ENCODE measurements at places on chromosomes 5 and 9.
A peak's percentile ranks its signal among the peaks of the same experiment; 100 is the strongest.

- no peak for DNase-seq
Measured at GRCh38 chr9:106670418-106670817, 192.5 kb upstream of the ZNF462 start.

GRCh38 chr9:24793787-24794186 lies 248.1 kb upstream of the IZUMO3 start:
- no peak for DNase-seq

- no peak for DNase-seq
Measured at GRCh38 chr5:15008476-15008875, 136.9 kb upstream of the ANKH start.

- no peak for DNase-seq
Measured at GRCh38 chr9:7228726-7229125, 471.0 kb downstream of the KDM4C start.

GRCh38 chr9:121655231-121655755 lies 3.9 kb downstream of the DAB2IP start:
- DNase-seq: no peak

DNA sequence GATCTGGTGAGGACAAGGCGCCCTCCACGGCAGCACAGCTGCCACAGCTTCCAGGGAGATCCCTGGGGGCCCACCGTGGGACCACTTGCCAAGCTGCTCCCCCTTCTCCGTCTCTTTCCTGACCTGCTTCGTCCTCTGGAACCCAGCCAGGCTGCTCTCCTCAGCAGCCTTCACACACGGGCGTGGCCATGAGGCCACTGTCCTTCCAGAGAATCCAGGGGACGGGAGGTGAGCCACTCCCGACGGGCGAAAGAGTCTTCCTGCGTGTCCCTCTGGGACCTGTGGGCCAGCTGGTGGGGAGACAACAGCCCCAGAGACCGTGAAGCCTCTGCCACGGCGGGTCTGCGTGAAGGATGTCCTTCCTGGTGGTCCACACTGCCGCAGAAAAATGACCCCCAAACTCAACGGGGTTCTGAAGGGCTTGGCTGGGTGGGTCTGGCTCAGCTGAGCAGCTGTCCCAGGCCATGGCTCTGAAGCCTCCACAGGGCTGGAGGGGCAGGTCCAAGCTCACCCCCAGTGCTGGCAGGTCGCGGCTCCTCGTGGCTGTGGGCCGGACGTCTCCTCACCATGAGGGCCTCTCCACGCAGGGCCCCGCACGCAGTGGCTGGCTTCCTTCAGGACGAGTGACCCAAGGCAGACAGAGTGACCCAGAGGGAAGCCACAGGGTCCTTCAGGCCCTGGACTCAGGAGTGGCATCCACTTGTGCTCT lies 47.4 kb upstream of the NKD2 start:
- no peak for DNase-seq

- DNase-seq: peak; percentile 38
Measured at GRCh38 chr5:10987925-10988504, 227.0 kb upstream of the DAP start.

DNA sequence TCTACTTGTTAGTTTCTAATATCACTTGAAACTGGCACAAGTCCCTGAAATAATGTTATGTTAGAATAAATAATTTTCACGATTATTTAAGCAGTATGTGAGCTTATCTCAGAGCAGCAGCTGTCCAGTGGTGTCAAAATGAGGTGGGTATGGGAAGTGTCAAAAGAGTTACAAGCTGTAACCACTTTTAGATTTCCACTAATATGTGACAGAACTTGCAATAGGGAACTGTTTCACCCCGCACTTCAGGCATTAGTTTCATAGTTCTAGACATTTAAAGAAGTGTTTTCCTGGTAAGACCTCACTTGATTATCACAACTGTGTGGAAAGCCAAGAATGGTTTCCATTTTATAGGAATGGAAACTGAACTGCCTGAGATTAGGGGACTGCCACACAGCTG lies 2.9 kb upstream of the ISCA1 start:
- no peak for DNase-seq

DNA sequence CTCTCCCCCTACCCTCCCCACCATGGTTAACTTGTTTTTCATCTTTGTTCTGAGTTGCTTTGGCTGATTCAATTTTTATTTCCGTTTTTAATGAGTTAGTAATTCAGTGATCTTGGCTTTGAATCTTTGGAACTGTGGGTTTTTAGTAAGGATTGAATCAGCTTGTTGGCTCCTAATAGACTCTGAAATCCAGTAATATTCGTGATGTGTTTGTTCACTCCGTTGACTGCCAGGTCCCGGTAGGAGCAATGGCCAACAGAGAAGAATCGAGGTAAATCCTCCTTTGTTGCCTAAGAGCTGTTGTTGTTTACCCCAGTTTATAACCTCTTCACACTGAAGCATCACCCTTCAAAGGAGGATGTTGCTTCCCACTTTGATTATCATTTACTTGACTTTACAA lies 92.7 kb downstream of the PCSK1 start:
- DNase-seq: no peak

DNA sequence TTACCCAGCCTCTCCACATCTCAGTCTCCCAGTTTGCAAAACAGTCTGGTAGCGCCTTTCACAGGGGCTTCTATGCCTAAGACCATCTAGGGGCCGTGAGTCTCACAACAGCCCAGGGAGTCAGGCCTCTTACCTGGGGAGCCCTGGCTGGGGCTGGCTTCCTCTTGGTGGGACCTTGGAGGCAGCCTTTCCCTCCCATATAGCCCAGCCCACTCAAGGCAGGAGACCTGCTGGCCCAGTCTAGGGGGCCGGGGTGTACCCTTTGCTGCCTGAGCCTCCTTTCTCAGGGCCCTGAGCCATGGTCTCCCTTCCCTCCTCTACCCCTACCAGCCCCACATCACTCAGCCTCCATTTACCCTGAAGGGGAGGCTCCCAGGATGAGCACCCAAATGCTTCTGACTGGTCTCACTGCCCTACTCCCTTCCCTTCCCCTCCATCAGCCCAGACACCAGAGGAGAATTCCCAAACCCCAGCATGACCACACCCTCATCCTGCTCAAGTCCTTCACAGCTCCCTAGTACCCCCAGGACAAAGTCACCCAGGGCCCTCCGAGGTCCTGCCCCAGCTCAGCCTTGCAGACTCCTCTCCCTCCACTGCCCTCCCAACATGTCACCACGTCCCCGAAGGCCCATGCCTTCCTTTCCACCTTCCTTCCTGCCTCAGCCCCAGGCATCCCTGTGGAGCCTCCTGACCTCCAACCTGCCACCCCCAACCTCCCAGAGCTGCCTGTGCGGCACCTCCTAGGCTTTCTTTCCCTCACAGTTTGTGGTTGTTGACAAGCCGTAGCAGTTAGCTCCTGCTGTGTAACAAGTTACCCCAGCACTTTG lies 55.3 kb downstream of the BARX1 start:
- no peak for DNase-seq

DNA sequence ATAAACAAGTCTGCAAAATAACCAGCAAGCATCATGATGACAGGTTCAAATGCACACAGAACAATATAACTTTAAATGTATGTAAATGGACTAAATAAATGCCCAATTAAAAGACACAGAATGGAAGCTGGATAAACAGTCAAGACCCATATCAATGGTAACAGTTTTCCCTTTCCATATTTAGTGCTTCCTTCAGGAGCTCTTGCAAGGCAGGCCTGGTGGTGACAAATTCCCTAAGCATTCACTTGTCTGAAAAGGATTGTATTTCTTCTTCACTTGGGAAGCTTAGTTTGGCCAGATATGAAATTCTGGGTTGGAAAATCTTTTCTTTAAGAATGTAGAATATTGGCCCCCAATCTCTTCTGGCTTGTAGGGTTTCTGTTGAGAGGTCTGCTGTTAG lies 120.2 kb upstream of the RASA1 start:
- no peak for DNase-seq

DNA sequence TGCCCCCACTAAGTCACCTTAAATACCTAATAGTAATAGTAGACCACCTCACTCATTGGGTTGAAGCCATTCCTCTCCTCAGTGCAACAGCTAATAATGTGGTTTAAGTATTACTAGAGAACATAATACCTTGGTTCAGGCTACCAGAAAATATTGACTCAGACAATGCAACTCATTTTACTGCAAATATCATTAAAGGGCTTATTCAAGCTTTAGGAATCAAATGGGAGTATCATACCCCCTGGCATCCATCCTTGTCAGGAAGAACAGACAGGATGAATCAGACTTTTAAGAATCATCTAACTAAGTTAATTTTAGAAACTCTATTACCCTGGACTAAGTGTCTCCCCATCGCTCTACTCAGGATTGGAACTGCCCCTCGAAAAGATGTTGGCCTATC lies 6.8 kb upstream of the RNF180 start:
- no peak for DNase-seq

All from CD8-positive, alpha-beta memory T cell (primary cell).